Memory B cell (primary cell): ENCODE measurements at places on chromosomes 5 and 9.

DNA sequence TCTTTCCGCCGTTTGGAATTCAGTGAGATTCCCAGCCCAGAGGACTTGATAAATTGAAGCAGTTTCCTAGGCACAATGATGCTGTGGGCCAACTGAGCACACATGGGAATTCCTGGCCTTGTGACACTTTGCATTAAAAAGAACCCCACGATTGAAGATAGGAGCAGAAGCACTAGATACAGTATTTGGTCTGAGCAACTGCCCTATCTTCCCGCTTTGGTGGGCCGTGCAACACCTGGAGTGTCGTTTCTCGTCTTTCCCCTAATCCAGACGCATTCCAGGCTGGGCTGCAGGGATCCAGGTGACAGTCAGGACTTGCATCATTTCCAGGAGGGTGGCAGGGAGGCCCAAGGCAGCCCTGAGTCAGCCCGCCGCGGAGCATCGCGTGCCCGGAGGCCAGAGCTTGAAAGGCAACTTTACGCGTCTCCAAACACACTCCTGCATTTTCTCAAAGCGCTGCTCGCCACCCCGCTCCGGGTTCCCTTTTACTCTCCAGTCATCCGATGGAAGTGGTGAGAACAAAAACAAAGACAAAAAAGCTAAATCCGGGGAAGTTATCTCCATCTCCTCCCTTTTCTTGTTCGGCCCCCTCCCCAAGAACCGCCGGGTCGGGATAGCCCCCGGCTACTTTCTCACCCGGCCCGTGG lies 753 bp upstream of the STC2 start:
- DNase-seq, result no peak

- no peak for DNase-seq
Observed at GRCh38 chr5:59180515-59180914, 597.6 kb downstream of the RAB3C start.

DNA sequence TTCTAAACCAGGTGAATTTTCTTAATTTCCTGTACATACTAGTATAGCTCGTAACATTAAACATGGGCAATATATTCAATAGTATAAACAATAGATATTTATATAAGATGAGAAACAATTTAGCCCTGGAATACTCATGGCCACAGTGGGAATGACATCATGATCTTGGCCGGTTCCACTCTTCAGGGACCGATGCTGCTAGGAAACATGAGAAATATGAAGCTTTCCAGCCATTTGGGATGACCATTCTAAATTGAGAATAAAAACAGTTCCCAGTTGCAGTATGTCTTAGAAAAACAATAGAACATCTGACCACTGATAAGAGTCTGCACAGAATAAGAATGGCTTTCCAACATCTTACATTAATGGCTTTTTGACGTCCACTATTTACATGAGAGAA lies 33.3 kb upstream of the SLCO6A1 start:
- no peak for DNase-seq

DNA sequence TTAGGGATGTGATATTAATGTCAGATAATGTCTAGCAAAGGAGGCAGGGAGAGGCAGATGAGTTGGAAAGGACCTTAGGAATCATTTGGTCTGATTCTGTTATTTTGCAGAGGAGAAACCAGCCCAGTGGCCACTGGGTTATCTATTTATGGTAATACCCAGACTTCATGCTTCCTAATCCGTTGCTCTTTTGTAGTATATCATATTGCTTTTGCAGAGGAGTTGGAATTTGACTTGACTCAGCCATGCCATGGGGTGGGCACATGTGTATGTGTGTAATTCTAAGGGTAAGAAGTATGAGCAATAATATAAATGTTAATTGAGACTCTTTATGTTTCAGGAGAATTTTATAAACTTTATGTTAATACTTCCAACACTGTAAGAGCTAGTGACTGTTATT lies 7.3 kb downstream of the GPR21 start:
- no peak for DNase-seq

- peak; percentile 35 for DNase-seq
Observed at GRCh38 chr5:36744773-36745589, 131.6 kb upstream of the NIPBL start.

DNA sequence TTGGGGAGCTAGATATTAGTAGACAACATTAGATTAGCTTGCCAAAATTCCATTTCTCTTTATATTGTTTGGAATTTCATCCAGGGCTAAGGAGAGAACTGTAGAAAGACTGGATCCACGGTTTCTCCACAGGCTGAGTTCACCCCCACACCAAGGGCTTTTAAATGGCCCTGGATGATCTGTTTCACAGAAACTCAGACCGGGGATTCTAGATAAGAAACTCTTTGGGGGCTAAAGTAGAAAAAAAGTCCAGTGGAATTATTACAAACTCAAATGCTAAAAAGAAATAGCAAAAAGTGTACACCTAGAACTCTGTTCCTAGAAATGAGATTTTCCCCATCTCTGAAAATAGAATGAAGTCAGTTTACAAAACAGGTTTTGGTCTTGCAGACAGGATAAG lies 80.9 kb downstream of the SUSD1 start:
- DNase-seq, result no peak

DNA sequence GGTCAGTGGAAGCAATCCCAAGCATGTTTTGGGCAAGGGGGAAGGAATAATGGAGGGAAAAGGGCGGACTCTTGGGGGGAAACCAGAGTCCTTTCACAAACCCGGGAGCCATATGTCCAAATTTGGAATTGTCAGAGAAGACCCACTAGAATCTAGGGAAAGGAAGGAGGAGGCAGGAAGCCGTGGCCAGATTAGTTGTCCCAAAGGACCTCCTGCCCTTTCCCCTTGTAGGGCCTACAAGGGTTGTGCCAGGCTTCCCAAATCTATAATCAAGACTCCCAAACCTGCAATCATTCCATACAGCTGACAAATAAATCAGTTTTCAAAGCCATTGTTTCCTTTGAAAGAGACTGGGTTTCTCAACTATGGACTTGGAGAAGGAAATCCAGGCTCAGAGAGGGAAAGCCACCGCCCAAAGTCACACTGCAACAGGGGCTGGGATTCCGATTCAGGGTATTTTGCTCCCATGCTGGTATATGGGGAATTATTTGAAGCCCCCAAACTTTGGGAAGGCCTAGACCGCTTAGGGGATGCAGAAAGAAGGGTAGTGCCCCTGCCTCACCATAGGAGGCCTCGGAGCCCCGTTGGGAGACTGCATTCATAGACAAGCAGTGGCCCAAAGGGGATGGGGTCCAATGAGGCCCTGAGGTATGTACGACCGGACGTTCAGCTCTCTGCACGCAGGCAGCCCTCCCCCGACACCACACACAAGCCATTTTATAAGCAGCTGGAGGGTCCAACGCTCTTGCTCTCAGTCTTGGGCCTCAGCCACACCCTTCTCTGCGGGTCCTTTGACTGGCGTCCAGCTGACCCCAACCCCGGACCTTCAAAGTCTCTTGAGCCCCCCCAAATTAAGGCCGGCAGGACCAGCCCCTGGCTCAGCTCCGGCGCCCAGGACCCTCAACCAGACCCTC lies 815 bp downstream of the ANXA6 start:
- DNase-seq, result no peak

- DNase-seq, result no peak
Observed at GRCh38 chr9:36820392-36820861, 213.6 kb downstream of the PAX5 start.

GRCh38 chr5:131357739-131358561 lies 94.1 kb downstream of the CDC42SE2 start:
- no peak for DNase-seq

- no peak for DNase-seq
Observed at GRCh38 chr5:54595721-54596120, 78.2 kb downstream of the SNX18 start.

DNA sequence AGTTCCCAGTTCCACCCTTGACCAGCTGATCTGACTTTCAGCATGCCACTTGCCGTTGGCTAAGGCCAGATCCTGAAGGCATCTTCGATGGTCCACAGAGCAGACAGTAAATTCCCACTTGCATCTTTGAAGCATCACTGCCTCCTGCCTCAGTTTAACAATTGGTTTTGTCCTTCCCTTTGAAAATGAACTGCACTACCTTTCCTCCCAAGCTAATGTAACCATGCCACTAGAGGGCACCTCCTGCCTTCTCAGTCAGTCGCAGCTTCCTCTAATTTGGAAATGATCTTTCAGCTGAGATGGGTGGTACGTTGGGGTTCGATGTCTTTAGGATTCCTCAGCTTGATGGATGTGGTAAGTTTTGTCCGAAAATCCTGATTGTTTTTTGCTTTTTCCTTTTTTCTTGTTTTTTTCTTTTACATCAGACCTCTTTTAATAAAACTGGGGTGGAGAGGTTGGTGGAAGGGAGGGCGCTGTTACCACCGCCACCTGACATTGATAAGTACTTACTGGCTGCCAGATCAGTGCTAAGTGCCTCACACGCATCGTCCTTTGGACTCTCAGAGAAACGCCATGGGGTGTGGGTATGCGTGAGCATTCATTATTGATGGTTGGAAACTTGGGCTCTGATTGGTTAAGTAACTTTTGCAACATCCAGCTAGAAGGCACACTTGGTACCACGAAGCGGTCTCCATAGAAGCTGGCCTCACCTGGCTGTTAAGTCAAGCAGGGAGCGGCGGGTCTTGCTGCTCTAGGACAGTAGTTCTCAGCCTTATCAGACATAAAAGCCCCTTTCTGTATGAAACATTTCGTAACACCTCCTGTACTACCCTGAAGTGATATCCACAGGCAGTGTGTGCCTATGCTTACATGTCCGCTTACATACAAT lies 16.9 kb downstream of the PTTG1 start:
- DNase-seq, result peak; percentile 58
